Liver (tissue), 10 donors: ENCODE measurements at places on chromosomes 7 and 10.

DNA sequence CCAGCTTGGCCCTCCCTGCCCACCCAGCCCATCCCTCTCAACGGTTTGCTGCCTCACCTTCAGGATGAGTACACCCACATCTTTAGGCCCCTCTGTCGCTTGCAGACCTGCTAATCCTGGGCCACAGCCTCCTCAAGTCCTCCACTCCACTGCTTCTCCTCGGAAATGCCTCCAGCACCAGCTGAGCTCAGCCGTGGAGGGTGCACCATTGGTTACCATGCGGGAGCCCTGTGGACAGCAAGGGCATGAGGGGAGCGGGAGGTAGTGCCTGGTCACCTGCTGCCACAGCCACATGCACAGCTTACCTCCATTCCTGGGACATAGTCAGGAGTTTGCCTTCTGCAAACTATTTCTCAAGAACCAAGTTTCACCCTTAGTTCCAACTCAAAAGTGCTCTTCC, 286.3 kb upstream of the ZMIZ1 start:
- no peak for DNase-seq

DNA sequence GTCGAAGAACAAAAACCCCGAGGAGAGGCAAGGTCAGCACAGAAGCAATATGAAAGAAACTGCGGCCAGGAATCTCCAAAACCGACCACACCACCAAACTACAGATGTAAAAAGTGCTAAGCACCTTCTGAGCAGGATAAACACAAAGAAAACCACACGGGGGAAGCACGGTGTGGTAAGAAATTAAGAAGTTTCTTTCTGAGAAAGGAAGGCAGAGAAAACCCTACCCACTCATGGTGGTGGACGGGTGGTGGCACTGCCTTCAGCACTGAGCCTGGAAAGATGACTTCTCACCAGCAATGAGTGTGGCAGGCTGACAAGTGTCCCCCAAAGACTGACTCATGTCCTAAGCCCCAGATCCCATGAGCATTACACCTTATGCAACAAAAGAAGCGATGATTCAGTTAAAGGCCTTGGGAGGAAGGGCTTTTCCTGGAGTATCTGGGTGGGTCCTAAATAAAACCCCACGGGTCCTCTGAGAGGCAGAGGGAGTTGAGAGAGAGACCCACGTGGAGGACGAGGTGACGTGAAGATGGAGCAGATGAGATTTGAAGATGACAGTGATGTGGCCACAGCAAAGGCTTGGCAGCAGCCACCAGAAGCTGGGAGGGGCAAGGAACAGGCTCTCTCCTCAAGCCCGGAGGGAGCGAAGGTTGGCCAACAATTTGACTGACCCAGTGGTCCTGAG, 124.9 kb downstream of the DLG5 start:
- DNase-seq, result no peak

DNA sequence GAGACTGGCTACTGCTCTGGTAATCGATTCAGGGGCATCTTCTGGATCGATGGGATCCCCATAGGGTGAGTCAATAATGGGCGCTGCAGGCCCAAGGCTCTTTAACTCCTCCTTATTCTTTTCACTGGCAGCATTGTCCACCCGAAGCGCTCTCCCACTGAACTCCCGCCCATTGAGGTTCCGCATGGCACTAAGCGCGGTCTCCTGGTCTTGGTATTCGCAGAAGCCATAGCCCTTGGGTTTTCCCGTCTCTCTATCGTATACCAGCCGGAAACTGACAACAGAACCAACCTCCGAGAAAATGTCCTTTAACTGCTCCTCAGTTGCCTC, 285 bp downstream of the CSTF2T start:
- no peak for DNase-seq

DNA sequence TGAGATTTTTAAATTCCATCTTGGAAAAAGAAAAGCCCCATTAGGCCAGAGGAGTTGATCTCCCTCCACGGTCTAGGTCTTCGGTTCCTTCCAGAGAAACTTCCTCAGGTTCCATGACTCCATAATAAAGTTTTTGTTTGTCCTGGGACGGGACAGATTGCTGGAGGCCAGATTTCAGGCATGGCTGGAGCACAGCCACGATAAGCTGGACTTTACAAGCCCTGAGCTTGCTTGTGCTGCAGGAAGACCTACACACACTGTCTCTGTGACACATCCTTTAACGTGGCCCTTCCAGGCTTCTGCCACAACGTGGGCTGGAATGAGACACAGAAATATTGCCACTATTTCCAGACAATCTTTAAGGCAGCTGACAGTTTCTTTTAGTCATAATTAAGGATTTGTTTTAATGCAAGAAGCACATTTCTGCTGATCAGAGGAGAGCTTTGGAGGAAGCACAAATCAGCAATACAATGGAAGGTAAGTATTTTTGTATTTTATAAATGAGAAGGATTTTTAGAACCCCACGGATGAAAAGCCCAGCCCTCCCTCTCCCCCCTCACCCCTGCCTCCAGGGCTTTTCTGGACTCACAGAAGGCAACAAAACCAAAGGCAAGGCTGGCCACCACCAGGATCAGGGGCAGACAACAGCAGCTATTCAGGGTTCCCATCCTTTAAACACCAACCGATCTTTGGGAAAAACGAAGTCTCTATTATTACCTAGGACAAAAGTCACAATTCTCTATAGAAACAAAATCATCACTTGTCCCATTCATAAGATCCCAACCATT, 6.5 kb downstream of the CTBP2 start:
- no peak for DNase-seq

GRCh38 chr7:2527505-2528467, 8.2 kb downstream of the LFNG start:
- DNase-seq, result no peak

DNA sequence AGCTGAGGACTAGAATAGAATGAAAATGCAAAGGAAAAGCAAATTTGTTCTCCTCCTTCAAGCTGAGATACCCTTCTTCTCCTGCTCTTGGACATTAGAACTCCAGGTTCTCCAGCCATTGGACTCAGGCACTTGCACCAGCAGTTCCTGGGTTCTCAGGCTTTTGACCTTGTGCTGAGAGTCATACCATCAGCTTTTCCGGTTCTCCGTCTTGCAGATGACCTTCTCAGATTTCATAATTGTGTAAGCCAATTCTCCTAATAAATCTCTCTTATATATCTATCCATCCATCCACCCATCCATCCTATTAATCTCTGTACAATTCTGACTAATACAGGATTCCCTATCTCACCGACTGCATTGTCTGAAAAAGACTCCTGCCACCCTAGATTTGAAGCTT, 108.3 kb downstream of the AHR start:
- DNase-seq, result no peak

GRCh38 chr7:103598326-103598905, 152.4 kb upstream of the SLC26A5 start:
- DNase-seq, result no peak

- DNase-seq, result no peak
Observed at GRCh38 chr7:104255194-104255593, 47.4 kb upstream of the ORC5 start.

GRCh38 chr7:117053432-117053831, 100.1 kb downstream of the ST7 start:
- no peak for DNase-seq

- no peak for DNase-seq
Observed at GRCh38 chr10:75035975-75036708, 75.3 kb upstream of the SAMD8 start.

- DNase-seq, result no peak
Observed at GRCh38 chr7:22675421-22675820, 51.6 kb upstream of the IL6 start.

DNA sequence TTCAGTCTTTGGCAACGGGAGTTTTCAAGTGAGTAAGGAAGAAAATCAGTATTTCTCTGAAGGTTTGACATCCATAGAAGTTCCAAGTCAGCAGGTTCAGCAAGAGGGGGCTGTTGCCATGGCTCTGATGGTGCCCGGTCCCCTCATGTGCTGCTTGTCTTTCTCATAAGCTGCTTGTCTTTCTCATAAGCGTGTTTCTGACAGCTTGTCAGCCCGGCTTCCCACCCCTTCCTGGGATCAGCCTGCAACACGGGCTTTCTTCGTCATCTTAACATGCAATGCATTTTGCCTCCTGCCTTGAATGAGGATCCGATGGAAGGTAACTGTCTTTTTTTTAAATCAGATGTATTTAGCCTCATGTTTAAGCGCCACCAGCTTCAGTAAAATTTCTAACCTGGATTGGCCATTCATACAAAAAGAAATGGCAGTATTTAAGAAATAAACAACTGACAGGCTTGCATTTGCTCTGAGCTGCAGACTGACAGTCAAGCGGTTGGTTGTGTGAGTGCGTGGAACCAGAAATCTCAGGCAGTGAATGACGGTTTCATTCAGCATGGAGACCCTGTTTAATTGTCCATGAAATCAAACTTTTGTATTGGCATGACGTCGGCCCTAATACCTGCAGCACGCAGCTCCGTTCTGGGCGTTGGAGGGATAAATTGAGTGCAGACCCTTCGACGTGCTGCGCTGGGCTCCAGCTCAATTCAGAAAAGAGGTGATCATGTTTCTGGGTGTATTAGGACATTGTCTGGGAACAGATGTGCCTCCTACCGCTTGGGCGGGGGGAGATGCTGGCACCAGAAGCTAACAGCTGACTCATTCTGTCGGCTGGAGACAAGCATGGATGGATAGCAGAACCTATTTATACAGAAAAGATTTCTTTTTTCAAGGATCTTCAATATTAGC, 454.7 kb upstream of the FOXK1 start:
- DNase-seq, result no peak

DNA sequence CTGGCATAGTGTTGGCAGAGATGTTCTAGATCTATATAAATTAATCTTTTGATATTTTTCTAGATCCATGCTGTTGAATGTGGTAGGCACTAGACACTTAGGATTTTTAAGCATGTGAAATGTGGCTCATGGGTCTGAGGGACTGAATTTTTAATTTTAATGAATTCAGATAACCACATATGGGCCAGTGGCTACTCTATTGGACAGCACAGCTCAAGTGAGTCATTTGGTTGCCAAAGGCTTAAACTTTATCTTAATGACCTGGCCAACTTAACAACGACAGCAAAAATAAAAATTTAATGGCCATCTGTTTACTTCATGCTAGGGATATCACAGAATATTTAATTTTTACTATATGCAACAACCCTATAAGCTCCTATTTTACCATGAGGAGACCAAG, 61.4 kb downstream of the CDK14 start:
- no peak for DNase-seq

DNA sequence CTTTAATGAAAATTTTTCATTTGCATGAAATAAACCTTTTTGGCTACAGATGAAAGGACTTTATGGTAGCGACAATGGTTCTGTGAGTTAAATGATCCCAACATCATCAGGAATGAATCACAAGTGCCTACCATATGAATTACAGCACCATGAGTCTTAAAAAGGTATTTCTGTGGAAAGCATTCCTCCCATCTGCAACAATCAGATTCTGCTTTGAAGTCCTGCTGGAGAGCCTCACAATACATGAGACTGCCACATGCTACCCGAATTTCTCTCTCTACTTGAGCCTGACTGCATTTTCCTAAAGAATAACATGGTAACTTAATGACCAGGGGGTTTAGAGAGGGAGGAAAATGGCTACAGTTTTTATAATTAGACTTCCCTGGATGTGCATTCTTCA, 190.3 kb downstream of the TWIST1 start:
- no peak for DNase-seq

GRCh38 chr10:124321433-124322089, 97.2 kb downstream of the OAT start:
- DNase-seq, result no peak

DNA sequence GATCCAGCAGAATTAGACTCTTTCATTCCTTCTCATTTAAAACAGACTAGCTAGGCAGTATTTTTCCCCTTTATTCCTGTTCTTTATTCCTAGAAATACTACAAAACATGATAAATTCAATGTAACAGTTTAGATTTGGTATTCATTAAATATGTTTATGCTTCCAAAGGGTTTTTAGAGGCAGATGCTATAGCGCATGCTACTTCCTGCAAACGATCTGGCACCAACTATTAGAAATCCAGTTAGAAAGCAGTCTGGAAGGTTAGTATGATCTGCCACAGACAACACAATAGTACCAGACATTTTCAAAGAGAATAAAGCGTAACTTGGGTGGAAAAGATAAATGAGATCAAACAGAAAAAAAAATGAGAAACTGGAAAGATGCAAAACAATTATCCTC, 63.5 kb upstream of the PTN start:
- no peak for DNase-seq

GRCh38 chr10:8532647-8533046, 478.2 kb downstream of the GATA3 start:
- no peak for DNase-seq

- DNase-seq, result no peak
Observed at GRCh38 chr10:129305046-129305445, 162.0 kb upstream of the MGMT start.

DNA sequence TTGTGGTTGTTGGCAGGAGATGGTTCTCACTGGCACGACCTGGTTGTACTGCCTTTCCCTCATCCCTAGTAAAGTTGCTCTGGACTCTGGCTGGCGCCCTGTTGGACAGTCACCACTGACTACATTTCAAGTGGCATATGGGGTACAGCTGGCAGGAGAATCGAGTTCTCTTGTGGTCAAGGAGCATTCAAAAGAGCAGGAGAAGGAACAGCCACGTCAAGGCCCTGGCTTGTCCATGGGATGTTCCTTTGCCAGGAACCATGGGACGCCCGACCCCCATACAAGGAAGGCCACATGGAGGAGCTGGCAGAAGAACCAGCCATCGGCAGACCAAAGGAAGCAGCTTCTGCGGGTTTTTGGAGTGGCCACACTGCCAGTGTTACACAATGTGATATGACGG, 87.0 kb upstream of the SLC25A13 start:
- no peak for DNase-seq

DNA sequence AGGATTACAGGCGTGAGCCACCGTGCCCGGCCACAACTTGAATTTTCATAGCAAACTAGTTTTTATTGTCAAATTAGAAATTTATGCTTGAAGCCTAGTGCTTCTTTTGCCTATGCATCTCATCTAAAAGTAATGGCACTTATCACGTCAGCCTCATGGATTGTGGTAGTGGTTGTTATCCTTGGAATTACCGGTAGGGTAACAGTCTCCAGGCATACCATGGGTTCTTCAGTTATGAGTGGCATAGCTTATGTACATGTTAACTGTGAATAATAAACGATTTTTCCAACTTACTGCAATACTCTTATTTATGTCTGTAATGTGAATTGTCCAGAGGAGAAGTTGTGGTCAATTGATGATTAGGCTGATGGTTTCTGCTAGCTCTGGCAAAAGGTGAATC, 63.1 kb downstream of the BMPR1A start:
- DNase-seq, result no peak

- no peak for DNase-seq
Observed at GRCh38 chr10:34228066-34228465, 587.0 kb downstream of the PARD3 start.

DNA sequence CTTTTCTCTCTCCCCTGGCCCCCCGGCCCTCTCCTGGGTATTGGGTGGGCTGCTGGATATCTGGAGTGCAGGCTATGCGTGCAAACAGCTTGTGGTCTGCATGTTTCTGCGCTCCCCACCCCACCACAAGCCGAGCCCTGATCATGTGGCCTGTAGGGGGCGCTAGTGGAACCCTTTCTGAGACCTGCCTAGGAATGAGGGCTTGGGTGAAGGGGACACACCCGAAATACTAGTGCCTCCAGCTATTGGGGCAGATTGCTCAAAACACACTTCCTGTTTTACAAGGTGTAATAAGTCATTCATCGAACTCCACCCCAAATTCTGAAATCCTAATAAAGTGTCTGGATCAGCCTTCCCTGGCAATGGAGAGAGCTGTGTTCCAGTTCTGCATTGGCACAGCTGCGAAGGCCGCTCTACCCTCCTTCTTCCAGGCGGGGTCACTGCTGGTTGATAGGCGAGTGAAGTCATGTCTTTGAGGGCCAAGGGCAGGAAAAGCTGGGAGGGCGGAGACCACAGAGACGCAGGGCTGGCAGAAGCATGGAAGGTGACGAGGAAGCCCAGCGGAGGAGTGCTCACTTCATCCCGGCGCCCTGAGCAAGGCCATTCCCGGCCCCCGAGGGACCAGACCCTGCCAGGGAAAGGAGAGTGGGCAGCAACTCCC, 19.8 kb upstream of the PRRT4 start:
- no peak for DNase-seq
